Fibroblast of skin of right quadriceps (primary cell): ENCODE measurements at places on chromosomes 2 and 18.
A peak's percentile ranks its signal among the peaks of the same experiment; 100 is the strongest.

DNA sequence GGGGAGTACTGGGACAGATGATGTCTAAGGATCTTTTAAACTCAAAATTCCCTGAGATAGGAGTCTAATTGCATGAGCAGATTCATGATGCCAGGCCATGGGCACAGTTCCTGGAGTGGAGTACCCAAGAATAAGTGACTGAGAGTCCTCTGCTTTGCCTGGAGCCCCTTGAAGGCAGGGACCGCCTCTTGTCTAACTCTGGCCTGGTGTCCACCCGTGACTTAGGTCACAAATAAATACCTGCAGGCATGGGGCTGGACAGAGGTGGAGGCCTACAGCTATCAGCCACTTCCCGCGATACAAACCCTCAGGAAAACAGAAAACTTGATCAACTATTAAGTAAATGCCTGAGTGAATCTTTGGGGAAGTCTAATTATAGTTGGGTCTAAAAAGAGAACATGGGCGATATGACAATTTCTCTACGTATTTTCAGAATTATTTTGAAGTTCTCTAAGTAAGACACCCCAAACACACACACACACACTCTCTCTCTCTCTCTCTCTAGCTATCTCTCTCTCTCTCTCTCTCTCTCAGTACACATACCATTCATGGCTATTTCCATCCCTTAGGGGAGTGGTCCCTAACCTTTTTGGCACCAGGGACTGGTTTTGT, 1.8 kb upstream of the WIPF1 start:
- no peak for DNase-seq

- no peak for DNase-seq
Measured at GRCh38 chr2:10919771-10920621, 8.3 kb downstream of the KCNF1 start.

DNA sequence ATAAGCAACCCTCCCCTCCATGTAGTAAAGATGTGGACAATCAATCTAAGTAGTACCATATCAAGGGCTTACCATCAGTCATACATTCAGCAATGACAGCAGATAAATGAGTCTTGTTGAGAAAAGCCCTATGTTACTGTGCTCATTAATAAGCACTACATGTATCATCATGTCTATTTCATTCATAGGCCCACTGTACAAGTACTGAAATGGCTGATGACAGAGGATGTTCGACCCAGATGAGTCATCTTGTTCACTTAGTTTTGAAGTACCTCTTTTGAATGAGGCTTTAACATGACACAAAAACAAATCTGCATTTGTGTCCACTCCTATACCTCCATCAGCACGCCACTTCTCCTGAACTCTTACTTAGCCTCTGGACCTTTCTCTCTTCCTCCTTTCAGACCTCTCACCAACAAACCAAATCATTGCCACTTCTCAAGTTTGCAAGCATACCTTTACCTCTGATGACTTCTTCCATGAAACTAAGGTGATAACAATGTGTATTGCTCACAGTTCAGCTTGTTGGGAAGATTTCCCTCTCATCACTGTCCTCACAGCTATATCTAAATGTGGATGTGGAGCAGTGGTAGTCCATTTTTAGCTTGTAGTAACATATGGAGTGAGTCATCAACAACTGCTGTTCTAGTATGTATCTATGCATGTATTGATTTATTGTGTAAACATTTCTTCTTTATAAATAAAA, 921.0 kb upstream of the SLC39A10 start:
- no peak for DNase-seq

DNA sequence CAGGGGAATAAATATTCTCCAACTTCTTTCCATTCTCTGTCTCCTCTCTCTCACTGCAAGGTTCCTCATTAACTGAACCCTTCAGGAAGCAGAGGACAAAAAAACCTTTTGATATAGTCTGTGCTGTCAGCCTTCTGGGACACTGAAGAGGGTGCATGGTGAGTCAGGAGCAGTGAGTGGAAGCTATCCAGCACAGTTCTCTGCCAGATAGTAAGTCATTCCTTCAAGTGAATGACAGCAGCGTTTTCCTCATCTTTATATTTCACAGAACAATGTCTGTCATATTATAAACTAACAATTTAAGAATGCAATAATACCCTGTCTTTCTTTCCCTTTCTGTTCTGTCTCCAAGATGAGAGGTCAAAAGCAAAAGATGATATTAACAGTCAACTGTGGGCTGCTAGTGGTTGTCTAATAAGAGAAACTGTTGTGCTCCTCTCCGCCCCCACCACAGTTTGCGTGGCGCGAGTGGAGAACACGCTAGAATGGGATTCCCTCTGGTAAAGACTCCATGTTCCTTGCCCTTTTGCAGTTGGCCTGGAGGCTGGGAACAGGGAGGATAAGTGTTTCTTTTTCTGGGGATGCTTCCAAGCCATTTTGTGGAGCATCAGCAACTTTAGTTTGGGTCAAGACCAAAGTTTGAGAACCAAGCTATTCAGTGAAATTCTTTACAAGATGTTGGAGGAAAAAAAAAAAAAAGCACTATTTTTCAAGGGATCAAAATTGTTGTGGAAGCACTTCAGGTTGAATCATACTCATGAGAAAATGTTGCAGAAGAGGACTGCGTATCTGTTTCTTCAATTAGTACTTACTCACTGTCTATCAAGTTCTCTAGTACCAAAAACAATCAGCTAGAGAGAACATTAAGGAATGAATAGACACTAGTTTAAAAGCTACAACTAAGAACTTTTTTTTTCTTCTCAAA, 430.2 kb downstream of the SETBP1 start:
- peak; percentile 33 for DNase-seq

- peak; percentile 19 for DNase-seq
Measured at GRCh38 chr18:25052511-25052921, 299.4 kb downstream of the ZNF521 start.

DNA sequence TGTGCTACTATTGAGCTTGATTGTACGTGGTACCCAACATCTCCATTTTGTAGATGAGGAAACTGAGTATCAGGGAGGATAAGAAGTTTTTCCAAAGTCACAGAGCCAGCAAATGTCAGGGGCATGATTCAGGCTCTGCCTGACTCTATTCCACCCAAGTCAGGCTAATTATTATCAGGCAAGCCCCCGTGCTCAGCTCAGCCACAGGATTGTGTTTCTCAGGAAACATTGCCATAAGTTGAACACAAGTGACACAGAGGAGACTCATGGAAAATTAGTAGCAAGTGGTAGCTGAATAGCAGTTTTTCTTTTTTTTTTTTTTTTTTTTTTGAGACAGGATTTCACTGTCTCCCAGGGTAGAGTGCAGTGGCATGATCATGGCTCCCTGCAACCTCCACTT, 260.5 kb downstream of the C1D start:
- DNase-seq: no peak

- DNase-seq: no peak
Measured at GRCh38 chr2:240932001-240932723, 26.0 kb downstream of the CROCC2 start.

GRCh38 chr2:173079973-173080860, 4.6 kb downstream of the MAP3K20 start:
- DNase-seq: peak; percentile 97

DNA sequence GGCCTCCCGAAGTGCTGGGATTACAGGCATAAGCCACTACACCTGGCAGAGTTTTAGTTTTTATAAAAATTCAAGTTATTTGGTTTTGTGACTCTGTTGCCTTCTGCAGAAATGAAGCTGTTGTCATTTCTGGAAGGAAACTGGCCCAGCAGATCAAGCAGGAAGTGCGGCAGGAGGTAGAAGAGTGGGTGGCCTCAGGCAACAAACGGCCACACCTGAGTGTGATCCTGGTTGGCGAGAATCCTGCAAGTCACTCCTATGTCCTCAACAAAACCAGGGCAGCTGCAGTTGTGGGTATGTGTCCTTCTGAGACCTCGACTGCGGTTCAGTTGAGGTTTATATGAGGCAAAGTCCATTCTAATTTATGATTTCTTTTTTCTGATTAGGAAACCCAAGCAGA, 7.2 kb downstream of the MTHFD2 start:
- DNase-seq: no peak

- peak; percentile 46 for DNase-seq
Measured at GRCh38 chr18:29644276-29644675, 1398.3 kb downstream of the DSC3 start.

- no peak for DNase-seq
Measured at GRCh38 chr18:76234676-76235060, 260.4 kb downstream of the ZNF516 start.

DNA sequence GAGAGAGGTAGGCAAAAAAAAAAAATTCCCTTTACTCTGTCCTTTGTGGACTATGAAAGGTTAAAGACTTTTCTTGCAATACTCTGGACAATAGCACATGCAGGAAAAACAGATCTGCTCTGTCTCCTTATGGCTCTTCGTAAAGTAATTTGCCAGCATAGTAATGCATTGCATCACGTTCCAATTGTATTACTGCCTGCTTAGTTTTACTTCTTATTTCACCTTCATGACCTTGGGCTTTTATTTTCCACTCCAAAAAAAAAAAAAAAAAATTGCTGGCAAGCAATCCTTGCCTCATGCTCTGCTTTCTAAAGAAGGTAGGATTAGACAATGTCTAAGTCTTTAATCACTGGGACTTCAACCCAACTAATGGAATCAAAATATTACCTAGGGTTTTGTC, 1802.7 kb downstream of the SUCLG1 start:
- DNase-seq: no peak

DNA sequence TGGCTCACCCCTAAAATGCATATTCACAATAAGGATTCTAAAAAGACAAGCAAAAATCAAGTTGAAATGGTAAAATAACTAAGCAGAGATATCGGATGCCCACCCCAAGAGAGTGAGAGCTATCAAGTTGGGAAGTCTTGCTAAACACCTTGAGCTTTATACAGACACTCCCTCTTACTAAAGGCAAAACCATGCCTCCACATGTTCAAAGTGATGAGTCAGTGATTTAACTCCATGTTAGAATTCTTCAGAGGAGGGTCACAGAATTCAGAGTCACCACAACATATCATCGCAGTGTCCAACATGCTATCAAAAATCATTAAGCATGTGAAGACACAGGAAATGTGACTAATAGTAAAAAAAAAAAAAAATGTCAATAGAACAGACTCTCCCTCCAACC, 20.6 kb upstream of the ST8SIA3 start:
- no peak for DNase-seq

DNA sequence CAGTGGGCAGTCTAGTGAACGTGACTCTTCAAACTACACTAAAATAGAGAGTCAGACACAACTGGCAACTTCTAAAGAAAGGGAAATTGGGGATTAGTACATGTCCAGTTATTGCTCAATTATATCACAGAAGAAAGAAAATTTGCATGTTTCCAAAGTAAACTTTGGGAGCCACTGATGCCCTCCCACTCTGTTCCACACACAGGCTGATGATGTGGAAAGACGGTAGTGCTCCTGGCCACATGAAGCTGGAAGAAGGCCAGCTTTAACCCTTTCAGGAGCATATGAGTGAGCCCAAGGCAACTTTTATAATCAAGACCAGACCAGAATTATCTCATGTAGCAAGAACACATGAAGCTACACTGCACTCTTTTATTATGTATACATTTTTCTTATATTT, 141.0 kb downstream of the NR4A2 start:
- peak; percentile 29 for DNase-seq

DNA sequence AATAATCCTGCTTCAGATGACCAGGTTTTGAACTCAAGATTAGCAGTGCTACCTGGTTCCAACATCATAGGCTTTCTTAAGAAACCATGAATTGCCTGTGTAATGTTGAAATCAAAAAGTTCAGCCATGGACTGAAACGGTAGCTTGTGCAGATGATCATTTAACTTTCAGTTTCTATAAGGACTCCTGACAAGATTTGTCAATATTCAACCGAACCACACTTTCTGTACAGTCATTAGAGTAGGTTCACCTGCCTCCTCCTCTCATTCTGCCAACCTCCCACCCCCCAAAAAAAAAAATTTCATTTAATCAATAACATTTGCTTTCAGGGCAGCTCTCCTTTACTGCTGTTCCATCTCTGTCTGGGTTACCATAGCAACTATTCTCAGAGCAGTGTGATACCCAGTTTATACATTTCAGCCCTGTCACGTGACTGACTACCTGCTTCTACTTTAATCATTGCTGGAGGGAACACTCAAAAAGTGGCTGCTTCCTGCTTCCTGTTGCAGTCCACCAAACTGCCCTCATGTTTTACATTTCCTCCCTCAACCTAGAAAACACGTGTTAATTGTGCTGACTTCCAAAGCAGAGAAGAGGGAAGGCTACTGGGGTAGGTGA, 275.5 kb downstream of the SS18 start:
- no peak for DNase-seq

DNA sequence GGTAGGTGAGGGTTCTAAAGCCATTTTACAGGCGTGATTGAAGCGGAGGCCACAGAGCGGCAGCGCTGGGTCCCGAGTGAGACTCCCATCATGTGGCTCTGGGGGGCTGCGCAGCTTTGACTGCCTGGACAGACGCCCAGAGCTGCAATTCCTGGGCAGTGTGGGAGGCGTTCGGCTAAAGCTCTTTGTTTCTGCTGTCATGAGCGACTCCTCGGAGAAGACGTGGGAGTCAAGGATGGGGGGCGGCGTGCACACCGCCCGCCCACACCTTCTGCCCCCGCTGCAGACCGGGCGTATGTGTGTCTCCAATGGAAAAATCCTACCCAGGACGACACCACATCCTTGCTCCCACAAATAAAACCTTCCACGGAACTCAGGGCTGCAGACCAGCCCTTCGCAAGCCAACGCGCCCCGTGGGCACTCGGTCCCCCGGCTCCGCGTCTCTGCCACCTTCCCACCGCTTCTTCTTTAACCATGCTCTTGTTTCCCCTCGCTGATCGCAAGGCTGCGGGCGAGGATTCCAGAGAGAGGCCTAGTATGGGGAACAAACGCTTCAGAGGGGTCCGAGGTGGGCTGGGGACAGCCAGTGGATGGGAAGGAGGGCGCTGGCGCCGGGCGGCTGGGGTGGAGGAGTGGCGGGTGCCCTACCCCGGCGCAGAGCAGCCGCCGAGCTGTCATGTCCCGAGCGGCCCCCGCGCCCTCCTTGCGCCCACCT, 680 bp upstream of the LBH start:
- DNase-seq: peak; percentile 72

DNA sequence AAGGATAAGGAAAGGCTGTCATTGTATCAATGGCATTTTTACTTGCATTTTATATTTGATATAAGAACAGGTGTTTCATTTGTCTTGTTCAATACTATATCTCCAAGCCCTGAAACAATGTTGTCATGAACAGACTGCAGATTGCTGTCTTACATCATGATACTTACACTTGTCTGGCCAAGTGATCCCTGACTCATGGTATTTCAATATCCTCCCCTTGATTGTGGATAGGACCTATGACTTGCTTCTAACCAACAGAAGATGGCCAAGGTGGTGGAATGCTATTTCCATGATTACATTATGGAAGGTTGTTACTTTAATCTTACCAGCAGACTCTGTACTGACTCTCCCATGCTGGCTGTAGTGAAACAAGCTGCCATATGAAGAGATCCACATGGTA, 471.1 kb downstream of the CCDC85A start:
- no peak for DNase-seq

DNA sequence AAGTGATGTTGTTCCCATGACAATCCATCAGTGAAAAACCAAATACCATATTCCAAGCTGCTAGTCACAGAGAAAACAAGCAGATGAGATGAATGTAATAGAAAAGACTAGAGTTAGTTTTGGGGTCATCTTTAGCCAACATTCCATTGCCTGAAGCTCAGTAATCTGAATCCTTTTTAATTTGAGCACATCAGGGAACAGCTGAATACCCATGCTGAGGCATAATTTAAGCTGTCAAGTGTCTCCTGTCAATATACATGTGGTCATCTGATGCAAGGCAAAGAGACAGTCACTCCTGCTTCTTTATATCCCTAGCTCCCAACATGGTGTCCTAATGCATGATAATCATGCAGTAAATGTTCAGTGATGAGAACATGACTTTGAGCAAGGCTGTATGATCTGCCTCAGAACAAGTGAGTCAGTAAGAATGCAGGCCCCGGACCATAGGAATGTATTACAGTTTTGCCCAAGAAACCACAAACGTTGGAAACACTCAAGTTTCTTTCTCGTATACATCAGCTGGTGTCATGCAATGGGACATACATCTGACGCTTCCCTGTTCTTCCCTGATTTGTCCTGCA, 48.0 kb downstream of the CDK15 start:
- peak; percentile 99 for DNase-seq
